ENCODE measurements at places on chromosomes 1 and 21.

GRCh38 chr1:88216441-88216840, 467.6 kb upstream of the PKN2 start:
- no peak for DNase-seq

DNA sequence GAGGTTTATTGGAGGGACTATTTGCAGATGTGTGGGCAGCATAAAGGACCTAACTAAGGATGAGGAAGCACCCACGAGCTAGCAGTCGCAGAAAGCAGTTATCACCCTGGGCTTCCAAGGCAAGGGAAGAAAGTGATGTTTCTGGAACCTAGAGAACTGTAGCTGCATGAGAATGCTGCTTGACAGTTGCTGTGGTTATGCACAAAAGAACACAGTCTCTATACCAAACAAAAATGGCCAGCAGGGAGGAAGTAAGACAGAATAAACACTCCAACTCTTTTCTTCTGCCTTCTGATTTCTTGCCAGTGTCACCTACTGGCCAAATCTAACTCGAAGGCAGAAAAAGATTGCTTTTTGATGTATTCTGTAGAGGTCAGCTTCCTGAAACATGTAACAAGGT, 190.2 kb downstream of the RASAL2 start:
- DNase-seq, result no peak

- DNase-seq, result no peak
These were observed 59.7 kb upstream of the TIAM1 start for GRCh38 chr21:31403596-31404333.

DNA sequence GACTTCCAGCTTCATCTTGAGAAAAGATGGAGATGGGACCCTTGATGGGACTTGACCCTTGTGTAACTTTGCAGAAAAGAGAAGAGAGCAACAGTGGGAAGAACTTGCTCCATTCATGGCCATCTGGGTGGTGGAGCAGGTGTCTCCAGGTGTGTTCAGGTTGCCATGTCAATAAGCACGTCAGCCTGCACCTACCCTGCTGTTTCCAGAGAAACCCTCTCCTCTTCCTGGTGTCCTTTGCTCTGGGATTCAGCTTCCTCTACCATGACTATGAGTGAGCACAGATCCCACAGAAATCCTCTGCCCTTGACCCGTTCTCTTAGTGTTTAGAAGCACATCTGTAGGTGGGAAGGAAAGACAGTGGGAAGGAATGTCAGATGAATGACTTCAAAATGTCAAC, 21.8 kb upstream of the OTUD3 start:
- DNase-seq, result no peak

GRCh38 chr1:244047621-244048255, 3.3 kb upstream of the ZBTB18 start:
- DNase-seq, result peak; percentile 59

- no peak for DNase-seq
These were observed 45.3 kb downstream of the STXBP3 start for GRCh38 chr1:108791790-108792189.

DNA sequence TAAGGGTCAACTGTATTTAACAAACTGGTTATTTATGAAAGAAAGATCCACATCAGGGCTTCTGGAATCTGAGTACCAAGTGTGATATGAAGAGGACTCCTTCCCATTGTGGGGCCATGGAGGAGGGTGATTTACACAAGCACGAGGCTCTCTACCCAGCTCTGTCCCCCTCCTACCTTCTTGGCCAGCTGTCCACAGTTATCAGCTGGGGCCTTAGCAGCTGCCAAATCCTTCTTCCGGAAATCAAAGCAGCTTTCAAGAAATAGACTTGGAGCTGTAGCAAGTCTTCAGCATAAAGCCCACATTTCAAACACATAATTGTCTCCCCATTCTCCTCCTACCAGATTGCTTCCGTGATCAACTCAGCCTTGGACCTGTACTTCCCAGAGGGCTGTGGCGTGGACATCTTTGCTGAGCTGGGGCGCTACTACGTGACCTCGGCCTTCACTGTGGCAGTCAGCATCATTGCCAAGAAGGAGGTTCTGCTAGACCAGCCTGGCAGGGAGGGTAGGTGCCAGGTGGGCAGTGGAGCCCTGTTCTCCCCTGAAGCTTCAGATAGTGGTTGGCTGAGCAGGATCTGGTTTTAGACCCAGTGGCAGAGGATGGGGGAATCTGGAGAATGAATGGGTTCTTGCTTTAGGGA, 15.5 kb downstream of the AZIN2 start:
- no peak for DNase-seq

DNA sequence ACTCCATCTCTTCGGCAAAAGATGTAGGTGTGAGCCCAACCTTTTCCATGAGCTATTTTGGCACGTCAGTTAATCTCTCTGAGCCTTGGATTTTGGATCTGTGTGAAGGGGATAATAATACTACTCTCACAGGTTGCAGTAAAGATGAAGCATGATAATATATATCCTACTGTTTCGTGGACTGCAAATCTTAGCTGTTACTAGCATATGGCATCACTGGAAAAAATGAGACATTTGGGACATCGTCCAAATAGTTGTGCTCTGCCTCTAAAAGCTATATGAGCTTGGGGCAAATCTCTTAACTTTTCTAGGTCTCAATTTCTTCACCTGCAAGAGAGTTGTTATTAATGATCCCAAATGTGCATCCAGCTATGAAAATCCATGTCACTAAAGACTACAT, 147.4 kb upstream of the ZRANB2 start:
- DNase-seq, result no peak

DNA sequence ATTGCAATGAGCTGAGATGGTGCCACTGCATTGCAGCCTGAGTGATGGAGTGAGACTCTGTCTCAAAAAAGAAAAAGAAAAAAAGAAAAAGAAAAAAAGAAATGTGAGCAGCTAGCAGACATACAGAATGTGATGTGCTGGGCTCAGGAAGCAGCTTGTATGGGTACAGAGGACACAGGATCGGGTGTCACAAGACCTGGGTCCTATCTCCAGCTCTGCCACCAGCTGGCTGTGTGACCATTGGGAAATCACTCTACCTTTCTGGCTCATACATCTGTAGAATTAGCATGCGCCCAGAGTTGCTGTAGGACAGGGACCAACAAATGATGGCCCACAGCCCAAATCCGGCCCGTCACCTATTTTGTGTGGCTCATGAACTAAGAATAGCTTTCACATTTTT, 3.3 kb upstream of the PLA2G2C start:
- no peak for DNase-seq

DNA sequence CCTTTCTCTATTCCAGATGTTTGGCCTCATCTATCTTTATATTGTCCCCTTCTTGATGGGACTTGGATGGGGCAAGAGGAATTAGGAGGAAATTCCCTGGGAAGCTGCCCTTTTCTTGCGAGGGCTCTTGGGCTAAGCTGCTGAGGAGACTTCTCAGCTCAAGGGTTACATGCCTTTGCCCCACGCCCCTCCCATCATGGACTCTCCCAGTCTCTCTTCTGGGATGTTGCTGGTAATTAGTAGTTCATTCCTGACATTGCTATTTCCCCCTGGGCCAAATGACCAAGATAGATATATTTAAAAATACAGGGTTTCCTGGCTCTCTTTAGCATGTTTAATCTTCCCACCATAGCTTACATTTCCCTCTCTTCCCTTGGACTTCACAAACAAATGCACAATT, 90.6 kb upstream of the RALGPS2 start:
- DNase-seq, result no peak

DNA sequence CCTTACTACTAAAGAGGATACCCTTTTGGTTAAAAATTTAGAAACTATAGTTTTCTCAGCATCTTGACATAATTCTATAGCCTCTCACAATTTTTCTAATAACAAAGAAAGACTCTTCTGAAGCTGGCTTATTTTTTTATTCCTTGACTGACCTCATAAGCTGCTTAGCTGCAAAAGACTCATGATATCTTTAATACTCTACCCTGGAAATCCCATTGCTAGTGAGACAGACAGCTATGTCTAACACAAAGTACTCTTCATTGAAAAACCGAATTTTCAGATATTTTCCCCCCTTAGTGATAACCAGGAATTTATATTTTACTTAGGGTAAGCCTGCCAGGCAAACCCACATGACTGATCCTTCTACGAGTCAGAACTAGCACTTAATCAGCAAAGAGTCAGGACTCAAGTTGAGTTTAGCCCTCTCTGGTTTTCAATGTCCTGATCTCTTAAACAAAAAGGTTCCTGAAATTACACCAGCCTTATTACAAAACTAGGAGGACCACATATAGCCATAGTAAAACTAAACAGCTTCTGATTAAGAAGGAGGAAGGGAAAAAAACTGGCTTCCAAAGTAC, 56.9 kb downstream of the ENAH start:
- no peak for DNase-seq

DNA sequence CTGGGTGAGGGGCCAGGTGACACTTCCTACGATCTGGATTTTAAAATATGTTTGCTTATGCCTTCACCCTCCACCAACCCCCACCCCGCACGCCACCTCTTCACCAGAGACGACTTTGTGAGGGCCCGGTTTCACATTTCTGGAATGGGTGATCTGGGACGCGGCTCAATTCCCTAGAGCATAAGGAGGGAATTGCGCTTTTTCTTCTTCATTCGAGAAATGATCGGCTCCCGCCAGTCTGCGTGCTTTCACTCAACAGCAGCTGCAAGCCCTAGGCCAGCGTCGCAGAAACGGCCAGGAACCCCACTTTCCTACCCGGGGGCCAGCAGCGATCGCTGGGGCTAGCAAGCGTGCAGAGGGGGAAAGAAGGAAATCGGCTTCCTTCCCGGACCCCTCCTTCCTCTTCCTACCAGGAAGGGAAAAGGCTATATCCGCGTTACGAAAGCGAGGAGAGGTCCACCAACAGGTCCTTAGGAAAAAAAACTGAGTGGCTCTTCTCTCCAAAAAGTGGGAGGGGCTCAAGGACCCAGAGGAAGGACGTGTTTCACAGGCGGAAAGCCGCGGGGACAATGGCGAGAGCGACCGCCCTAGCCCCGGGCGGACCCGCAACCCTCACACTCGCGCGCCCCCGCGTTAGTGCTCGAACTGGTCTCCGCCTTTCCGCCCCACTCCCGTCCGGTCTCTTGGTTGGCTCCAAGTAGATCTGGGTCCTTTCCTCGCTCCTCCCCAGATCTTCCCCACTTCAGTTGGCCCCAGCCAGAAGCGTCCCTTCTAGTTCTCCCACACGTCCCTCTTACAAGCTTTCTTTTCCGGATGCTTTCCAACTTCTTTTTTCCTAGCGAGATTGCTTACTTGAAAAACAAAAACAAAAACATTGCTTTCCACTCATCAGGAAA, 1.1 kb upstream of the ADAMTS1 start:
- DNase-seq, result no peak

- no peak for DNase-seq
These were observed 246.7 kb downstream of the PTPRU start for GRCh38 chr1:29482991-29483390.

DNA sequence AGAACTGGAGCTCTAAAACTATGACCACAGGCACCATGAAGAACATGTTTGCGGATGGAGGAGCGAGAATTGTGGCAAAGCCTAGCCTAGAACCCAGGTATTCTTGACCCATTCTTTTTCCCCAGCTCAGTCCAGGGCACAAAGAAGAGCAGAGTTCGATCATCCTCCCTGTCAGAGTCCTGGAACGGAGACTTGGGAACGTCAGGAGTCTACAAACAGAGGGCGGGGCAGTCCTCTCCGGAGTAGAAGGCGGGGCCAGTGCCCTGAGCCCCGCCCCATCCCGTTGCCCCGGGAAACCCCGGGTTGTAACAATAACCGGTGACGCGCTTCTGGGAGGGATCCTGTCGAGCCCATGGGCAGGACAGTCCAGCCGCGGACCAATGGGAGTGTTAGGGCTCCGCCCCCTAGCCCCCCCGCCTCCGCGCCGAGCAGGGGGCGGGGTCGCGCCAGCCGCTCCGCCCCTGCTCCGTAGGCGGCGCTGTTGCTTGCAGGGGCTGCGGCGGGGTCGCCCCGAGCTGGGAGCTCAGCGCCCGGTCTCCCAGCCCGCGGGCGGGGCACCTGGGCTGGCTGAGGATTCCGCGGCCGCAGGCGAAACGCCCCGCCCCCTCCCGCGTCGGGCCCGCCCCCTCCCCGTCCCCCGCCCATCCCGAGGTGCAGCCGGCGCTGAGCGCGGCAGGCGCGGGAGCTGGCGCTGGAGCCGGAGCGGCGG, at the start of gene FOXO6:
TSS of gene FOXO6 (plus strand) at position 649 of the 709 bp plus-strand sequence.
- DNase-seq, result peak; percentile 96

- DNase-seq, result no peak
These were observed 62.8 kb downstream of the PCBP3 start for GRCh38 chr21:45706299-45706698.

DNA sequence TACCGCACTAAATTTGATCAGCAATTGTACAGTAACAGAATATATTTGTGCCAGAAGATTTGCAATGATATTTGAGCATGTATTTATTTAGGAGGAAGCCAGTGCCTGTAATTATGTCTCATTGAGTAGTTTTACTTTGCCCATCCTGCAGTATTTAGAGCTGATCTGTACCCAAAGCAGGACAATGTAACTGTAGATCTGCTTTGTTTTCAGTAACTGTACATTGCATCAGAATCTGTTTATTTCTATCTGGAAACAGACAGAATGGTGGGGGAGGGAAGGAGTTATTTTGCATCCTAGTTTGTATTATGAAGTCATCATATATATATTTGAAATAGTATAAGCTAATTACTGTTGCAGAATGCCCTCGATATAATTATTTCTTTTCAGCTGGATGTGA, 36.2 kb upstream of the LRRC8C start:
- DNase-seq, result no peak

GRCh38 chr1:97938285-97938642, 17.4 kb upstream of the DPYD start:
- no peak for DNase-seq

DNA sequence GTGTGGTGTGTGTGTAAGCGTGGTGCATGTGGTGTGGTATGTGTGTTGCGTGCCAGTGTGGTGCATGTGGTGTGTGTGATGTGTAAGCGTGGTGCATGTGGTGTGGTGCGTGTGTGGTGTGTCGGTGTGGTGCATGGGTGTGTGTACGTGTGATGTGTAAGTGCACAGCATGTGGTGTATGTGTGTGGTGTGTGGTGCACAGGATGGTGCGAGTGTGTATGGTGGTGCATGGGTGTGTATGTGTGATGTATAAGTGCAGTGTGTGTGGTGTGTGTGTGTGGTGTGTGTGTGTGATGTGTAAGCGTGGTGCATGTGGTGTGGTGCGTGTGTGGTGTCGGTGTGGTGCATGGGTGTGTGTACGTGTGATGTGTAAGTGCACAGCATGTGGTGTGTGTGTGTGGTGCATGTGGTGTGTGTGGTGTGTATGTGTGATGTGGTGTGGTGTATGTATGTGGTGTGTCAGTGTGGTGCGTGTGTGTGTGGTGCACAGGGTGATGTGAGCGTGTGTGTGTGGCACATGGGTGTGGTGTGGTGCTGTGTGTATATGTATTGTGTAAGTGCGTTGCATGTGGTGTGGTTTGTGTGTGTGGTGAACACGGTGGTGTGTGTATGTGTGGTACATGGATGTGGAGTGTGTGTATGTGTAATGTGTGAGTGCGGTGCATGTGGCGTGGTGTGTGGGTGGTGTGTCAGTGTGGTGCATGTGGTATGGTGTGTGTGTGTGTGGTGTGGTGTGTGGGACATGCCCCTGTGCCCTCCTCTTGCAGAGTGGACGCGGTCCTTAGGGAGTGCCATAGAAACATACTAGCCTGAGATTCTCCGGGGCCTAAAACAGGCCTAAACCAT, 1.1 kb upstream of the C2CD2 start:
- no peak for DNase-seq

- no peak for DNase-seq
These were observed 4.5 kb downstream of the EPHA2 start for GRCh38 chr1:16151196-16151994.
